ENCODE measurements at places on chromosomes 16 and 17. TPM values are rescaled to one million over a fixed set of nuclear protein-coding genes. Genes with fewer than 3 reads are reported as not detected.
A peak's percentile ranks its signal among the peaks of the same experiment; 100 is the strongest.

ADGRG3 gene
- 0.41 TPM for total RNA-seq

SMIM22 gene
- not detected for total RNA-seq

TMEM88 gene
- total RNA-seq: 21.9 TPM

GPRC5C gene
- total RNA-seq: 56.0 TPM

NAGS gene
- 0.92 TPM for total RNA-seq

- no peaks in the 10 kb centered on the region for H3K4me1 ChIP-seq
- no peak overlapping the region for H3K4me3 ChIP-seq
- DNase-seq: no peak
- H3K27ac ChIP-seq: no peak overlapping the region
- H3K27me3 ChIP-seq: no peaks in the 10 kb centered on the region
Observed at GRCh38 chr16:877242-878071, 76.9 kb upstream of the GNG13 start.

DNA sequence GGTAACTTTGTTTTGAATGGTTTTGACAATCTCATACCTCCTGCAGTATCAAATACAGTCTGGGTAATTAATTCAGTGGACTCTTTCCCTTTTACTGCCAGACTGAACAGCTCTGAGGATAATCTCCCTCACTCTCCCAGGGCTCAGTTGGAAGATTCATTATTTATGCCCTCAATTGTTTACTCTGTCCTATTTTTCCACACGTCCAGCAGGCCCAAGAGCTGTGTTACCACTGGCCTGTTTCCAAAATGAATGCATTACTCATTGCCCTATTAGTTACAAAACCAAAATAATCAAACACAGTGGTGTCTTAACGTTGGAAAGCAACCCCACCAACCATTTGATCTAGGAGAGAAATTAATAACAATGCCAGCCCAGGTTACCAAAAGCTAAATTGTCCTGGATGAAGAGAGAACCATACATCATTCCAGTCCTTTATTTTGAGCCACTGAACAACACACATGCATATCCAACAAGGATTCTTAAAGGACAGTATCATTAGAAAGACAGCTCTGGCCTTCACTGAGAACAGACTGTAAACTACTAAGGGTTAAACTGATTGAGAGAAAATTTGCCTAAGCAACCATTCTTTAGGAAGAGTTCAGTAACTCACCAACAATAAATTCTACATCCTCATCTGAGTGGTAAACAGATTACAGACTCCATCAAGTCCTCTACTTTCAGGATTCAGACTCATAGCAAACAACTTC, 34.5 kb downstream of the FAM222B start:
- no peak for DNase-seq
- no peaks in the 10 kb centered on the region for H3K36me3 ChIP-seq
- H3K4me3 ChIP-seq: peak overlapping the region; percentile 45
- peaks cover 27% of the 10 kb centered on the region for H3K4me1 ChIP-seq
- no peaks in the 10 kb centered on the region for H3K27me3 ChIP-seq

- H3K27me3 ChIP-seq: no peaks in the 10 kb centered on the region
- no peaks in the 10 kb centered on the region for H3K36me3 ChIP-seq
- DNase-seq: no peak
- no peak overlapping the region for H3K4me3 ChIP-seq
- H3K4me1 ChIP-seq: peaks cover 42% of the 10 kb centered on the region
Observed at GRCh38 chr16:75503801-75504200, 8.6 kb upstream of the CHST6 start.

DNA sequence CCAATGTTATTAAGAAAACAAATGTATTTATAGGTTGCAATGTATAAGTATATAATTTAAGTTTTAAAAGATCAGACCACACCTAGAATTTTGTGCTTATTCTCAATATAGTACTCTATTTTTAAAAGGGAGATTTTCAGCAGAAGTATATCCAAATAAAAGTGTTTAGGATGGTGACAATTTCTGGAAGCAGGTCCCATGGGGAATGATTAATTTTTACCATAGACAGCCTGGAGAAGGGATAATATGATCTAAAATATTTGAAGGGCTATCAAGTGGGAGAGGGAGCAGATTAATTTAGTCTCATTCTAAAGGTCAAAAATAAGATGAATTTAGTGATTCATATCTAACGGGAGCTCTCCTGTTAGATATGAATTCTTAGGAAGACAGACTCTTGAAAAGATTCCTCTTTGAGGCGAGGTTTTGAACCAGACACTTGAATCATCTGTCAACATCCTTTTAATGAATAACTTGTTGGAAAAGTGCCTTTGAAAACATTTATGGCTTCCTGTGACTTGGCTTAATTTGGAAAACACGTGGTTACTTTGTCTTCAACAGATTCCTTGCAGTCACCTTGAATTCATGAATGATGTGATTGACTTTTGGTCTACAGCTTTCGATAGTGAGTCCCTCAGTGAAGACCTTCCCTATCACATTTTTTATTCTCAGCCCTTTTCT, 29.3 kb upstream of the SMIM36 start:
- no peaks in the 10 kb centered on the region for H3K4me1 ChIP-seq
- no peak overlapping the region for H3K27ac ChIP-seq
- no peak for DNase-seq
- no peak overlapping the region for H3K4me3 ChIP-seq
- no peaks in the 10 kb centered on the region for H3K36me3 ChIP-seq
- H3K27me3 ChIP-seq: no peaks in the 10 kb centered on the region

- H3K4me3 ChIP-seq: peak overlapping the region; percentile 91
- DNase-seq: no peak
- no peaks in the 10 kb centered on the region for H3K27me3 ChIP-seq
- peak overlapping the region; percentile 89 for H3K27ac ChIP-seq
- H3K4me1 ChIP-seq: peaks cover 23% of the 10 kb centered on the region
- H3K36me3 ChIP-seq: no peaks in the 10 kb centered on the region
Observed at GRCh38 chr17:17681744-17682292, 560 bp downstream of the RAI1 start.

- DNase-seq: no peak
- no peak overlapping the region for H3K4me3 ChIP-seq
- H3K36me3 ChIP-seq: no peaks in the 10 kb centered on the region
- no peak overlapping the region for H3K27ac ChIP-seq
Observed at GRCh38 chr16:17301593-17302135, 169.1 kb downstream of the XYLT1 start.

GRCh38 chr16:74829637-74830036, 55.0 kb upstream of the FA2H start:
- H3K4me1 ChIP-seq: no peaks in the 10 kb centered on the region
- H3K27ac ChIP-seq: no peak overlapping the region
- H3K4me3 ChIP-seq: no peak overlapping the region
- no peak for DNase-seq
- H3K36me3 ChIP-seq: no peaks in the 10 kb centered on the region
- H3K27me3 ChIP-seq: no peaks in the 10 kb centered on the region

DNA sequence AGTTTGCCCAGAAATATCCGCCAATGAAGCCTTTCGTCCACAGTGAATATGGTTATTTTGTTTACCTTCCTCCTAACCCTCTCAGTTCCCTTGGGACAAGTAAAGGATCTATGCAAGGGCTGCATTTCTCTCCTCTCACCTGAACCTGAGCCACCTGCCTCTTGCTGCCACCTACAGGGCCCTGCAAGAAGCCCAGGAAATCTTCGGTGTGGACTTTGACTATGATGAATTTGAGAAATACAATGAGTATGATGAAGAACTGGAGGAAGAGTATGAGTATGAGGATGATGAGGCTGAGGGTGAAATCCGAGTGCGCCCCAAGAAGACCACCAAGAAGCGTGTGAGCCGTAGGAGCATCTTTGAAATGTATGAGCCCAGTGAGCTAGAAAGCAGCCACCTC, 14.0 kb downstream of the SUPT6H start:
- H3K4me3 ChIP-seq: no peak overlapping the region
- DNase-seq: no peak
- no peak overlapping the region for H3K27ac ChIP-seq
- H3K27me3 ChIP-seq: no peaks in the 10 kb centered on the region

- peaks cover 28% of the 10 kb centered on the region for H3K4me1 ChIP-seq
- H3K27me3 ChIP-seq: no peaks in the 10 kb centered on the region
- no peak for DNase-seq
- peaks cover 52% of the 10 kb centered on the region for H3K36me3 ChIP-seq
Observed at GRCh38 chr16:15770512-15770911, 86.3 kb downstream of the MYH11 start.

DNA sequence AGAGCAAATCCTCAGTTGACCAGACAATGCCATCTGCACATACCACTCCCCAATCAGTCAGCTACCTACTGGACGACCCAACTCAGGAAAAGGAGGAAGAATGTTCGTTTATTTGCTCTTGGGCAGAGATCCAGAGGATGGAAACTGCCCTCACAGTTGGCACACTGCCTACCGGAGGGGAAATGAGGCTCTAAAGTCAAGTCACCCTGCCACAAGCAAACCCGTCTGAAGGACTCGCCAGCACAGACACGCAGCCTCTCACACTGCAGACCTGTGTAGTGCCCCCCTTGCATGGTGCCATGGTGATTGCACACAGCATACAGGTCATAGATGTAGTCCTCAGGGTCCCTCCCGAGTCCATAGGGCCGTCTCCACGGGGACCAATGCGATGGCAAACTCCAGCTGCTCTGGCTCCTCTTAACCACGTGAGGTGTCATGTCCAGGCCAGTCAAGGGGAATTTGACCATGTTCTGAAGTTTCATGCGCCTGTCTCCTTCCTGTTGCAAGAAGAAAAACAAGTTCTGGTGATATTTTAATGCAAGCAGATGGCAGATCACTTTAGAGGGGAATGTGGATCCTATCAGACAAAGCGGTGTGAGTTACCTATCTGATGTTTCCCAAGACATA, 69.5 kb downstream of the USP31 start:
- H3K4me3 ChIP-seq: no peak overlapping the region
- H3K27me3 ChIP-seq: no peaks in the 10 kb centered on the region
- no peak for DNase-seq

GRCh38 chr17:61397086-61397842, 2.4 kb upstream of the TBX2 start:
- peaks cover 51% of the 10 kb centered on the region for H3K4me1 ChIP-seq
- no peaks in the 10 kb centered on the region for H3K27me3 ChIP-seq
- H3K36me3 ChIP-seq: no peaks in the 10 kb centered on the region
- no peak for DNase-seq
- H3K4me3 ChIP-seq: peak overlapping the region; percentile 87
- peak overlapping the region; percentile 91 for H3K27ac ChIP-seq

- H3K27me3 ChIP-seq: no peaks in the 10 kb centered on the region
- H3K4me3 ChIP-seq: no peak overlapping the region
- H3K4me1 ChIP-seq: no peaks in the 10 kb centered on the region
- DNase-seq: no peak
- no peaks in the 10 kb centered on the region for H3K36me3 ChIP-seq
Observed at GRCh38 chr16:75506107-75506506, 10.9 kb upstream of the CHST6 start.

DNA sequence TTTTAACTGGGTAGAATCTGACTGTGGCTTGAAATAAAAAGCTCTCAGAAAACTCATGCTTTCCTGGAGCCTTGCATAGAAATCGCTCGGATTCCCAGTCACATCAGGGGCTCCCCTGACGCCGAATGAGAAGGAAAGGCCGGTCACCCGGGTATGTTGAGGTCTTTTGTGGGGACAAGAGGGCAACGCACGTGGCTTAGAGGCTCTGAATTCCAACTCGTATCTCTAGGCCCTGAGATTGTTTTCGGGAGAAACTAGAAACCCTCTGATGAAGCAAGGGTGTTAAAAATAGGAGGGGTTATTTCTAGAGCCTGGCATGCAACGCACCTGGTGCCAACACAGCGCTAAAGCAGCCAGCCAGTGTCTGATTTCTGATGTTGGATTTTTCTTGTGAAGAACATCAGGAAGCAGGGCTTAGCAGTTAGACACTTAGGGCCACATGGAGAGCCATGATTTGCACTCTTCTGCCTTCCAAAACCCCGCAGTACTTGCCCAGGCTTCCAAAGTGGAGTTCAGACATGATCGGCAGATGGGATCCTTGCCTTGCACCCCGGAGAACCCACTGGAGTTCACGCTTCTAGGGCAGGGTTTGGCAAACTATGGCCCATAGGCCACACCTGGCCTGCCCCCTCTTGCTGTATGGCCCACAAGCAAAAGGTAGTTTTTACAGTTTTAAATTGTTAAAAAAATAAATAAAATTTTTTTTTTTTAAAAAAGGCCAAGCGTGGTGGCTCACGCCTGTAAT, 12.6 kb downstream of the CACNG1 start:
- H3K36me3 ChIP-seq: no peaks in the 10 kb centered on the region
- no peak overlapping the region for H3K27ac ChIP-seq
- H3K4me1 ChIP-seq: peaks cover 8% of the 10 kb centered on the region

- DNase-seq: no peak
- no peaks in the 10 kb centered on the region for H3K27me3 ChIP-seq
- H3K36me3 ChIP-seq: no peaks in the 10 kb centered on the region
- peaks cover under 1% of the 10 kb centered on the region for H3K4me1 ChIP-seq
- H3K4me3 ChIP-seq: no peak overlapping the region
Observed at GRCh38 chr17:69702078-69702477, 287.6 kb downstream of the MAP2K6 start.
